ENCODE measurements at places on chromosomes 1 and 21. TPM values are rescaled to one million over a fixed set of nuclear protein-coding genes. Genes with fewer than 3 reads are reported as not detected.

DNA sequence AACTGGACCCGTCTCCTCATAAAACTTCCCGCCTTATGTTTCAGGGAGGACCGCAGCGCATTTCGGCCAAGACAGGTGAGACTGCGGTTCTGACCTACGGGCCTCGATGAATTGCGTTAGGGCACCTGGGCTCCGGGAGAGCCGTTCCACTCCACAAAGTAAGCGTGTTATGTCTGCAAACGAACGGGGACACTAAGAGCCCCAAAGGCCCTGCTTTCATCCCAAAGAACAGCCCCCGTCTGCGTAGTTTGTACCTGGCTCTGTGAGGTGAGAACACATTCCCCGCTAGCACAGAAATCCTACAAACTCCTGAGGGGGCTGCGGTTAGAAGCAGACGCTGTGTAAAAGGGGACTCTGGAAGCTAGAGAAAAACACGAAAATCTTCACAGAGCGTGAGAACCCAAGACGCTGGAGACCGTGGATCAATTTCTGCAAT, 41.6 kb upstream of the PPIAL4F start:
- peak overlapping the region; percentile 99 for H3K27ac ChIP-seq
- no peaks in the 10 kb centered on the region for H3K36me3 ChIP-seq
- peaks cover 21% of the 10 kb centered on the region for H3K4me1 ChIP-seq
- no peaks in the 10 kb centered on the region for H3K27me3 ChIP-seq
- DNase-seq: no peak
- H3K4me3 ChIP-seq: peak overlapping the region; percentile 75

DNA sequence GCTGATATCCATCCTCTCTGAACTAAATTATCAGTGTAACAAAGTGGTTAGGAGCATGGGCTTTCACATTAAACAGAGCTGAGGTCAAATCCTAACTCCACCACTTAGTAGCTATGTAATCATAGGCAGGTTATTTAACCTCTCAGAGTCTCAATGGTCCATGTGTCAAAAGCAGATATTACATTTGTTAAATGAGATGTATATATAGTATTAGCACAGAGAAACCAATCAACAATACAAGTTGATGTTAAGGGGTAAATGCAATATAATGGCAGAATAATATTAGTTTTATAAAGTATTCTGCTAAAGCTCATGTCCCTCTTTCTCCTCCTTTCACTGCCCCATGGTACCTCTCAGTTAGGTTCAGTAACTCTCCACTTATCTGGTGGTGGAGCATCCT, 27.2 kb downstream of the DBT start:
- no peak overlapping the region for H3K27ac ChIP-seq
- peaks cover 6% of the 10 kb centered on the region for H3K4me1 ChIP-seq
- H3K27me3 ChIP-seq: no peaks in the 10 kb centered on the region
- no peak overlapping the region for H3K4me3 ChIP-seq
- peaks cover 17% of the 10 kb centered on the region for H3K36me3 ChIP-seq

DNA sequence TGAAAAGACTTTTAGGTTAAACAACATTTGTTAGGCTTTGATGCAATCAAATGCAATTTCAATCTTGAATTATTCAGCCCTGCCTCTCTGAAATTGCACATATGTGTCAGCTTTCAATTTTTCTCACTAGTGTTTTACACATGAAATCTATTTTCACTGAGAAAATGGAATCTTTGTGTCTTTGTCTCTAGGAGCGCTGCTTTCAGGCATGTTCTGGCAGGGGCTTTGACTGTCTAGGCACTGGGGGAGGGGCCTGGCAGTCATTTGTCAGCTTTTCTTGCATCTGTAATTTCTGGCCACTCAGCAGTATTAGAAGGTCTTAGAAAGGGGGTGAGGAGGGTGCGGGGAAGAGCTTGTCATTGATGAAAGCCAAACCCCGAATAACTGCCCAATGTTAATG, 264.4 kb downstream of the PTPRC start:
- no peaks in the 10 kb centered on the region for H3K27me3 ChIP-seq
- peaks cover 12% of the 10 kb centered on the region for H3K36me3 ChIP-seq
- peak; percentile 48 for DNase-seq
- peaks cover 28% of the 10 kb centered on the region for H3K4me1 ChIP-seq
- peak overlapping the region; percentile 52 for H3K27ac ChIP-seq

DNA sequence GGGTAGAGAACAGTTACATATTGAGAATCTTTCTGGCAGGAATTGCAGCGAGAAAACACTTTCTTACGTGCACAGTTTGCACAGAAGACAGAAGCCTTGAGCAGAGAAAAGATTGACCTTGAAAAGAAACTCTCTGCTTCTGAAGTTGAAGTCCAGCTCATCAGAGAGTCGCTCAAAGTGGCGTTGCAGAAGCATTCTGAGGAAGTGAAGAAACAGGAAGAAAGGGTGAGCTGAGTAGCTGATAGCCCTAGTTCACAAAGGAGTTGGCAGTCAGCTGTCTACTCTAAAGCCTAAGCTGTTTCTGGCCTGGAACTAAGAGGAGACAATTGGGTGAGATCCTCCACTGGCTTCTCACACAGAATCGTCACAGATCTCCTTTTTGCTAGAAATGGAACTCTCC, 20.3 kb upstream of the SH3BGRL3 start:
- no peak overlapping the region for H3K27ac ChIP-seq
- no peaks in the 10 kb centered on the region for H3K27me3 ChIP-seq
- no peak overlapping the region for H3K4me3 ChIP-seq
- DNase-seq: no peak
- peaks cover 56% of the 10 kb centered on the region for H3K36me3 ChIP-seq

- no peaks in the 10 kb centered on the region for H3K36me3 ChIP-seq
- DNase-seq: no peak
- peaks cover 5% of the 10 kb centered on the region for H3K4me1 ChIP-seq
- H3K4me3 ChIP-seq: no peak overlapping the region
- H3K27me3 ChIP-seq: peaks cover 3% of the 10 kb centered on the region
- H3K27ac ChIP-seq: no peak overlapping the region
Measured at GRCh38 chr1:6126028-6126427, 54.1 kb downstream of the CHD5 start.

DNA sequence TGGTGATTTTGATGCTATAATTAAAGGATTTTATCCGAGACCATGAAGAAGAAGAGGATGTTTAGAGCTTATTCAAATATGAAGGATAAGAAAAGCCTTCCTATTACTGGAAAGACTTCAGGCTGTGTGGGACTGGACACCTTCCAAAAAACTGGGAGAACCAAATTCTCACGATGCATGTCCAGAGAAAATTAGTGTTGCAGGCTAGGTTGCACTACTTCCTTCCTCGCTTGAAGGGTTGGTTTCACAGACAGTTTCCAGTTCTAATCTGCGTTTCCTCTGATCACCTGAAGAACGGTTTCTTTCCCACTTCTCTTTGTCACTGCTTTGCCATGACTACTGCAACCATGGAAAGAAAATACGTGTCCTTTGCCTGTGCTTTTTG, 2.0 kb downstream of the MTARC2 start:
- H3K27me3 ChIP-seq: peaks cover 57% of the 10 kb centered on the region
- H3K27ac ChIP-seq: no peak overlapping the region
- H3K36me3 ChIP-seq: no peaks in the 10 kb centered on the region
- no peak for DNase-seq
- peaks cover 6% of the 10 kb centered on the region for H3K4me1 ChIP-seq

GRCh38 chr1:2489615-2490014, 13.5 kb downstream of the PLCH2 start:
- H3K27ac ChIP-seq: no peak overlapping the region
- no peak overlapping the region for H3K4me3 ChIP-seq
- H3K27me3 ChIP-seq: no peaks in the 10 kb centered on the region
- peaks cover 13% of the 10 kb centered on the region for H3K4me1 ChIP-seq

- H3K4me1 ChIP-seq: no peaks in the 10 kb centered on the region
- no peak overlapping the region for H3K27ac ChIP-seq
- no peak for DNase-seq
- H3K4me3 ChIP-seq: no peak overlapping the region
- no peaks in the 10 kb centered on the region for H3K27me3 ChIP-seq
Measured at GRCh38 chr21:26368591-26369320, 198.2 kb upstream of the APP start.

GRCh38 chr1:22238356-22239224, 95.7 kb upstream of the WNT4 start:
- no peak overlapping the region for H3K27ac ChIP-seq
- H3K27me3 ChIP-seq: peaks cover 5% of the 10 kb centered on the region
- no peaks in the 10 kb centered on the region for H3K36me3 ChIP-seq
- DNase-seq: no peak
- H3K4me1 ChIP-seq: no peaks in the 10 kb centered on the region

- no peak for DNase-seq
- H3K27me3 ChIP-seq: peaks cover 1% of the 10 kb centered on the region
- no peaks in the 10 kb centered on the region for H3K4me1 ChIP-seq
- H3K27ac ChIP-seq: no peak overlapping the region
Measured at GRCh38 chr1:228546541-228547463, 59.6 kb downstream of the RNF187 start.

DNA sequence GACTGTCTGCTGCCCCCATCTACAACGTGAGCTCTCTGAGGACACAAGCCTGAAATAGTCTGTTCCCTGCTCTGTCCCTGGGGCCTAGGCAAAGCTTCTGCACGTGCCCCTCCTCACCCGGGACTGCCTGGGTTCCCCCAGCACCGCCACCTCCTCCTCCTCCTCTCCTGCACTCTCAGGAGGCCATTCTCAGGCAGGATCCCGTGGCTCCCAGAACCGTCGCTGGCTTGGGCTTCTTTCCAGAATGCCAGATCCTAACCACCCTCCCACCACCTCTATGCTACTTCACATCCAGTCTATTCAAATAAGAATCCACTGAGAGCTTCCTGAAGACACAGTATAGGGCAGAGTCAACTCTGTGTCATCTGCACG, 11.2 kb downstream of the NPHP4 start:
- H3K27ac ChIP-seq: no peak overlapping the region
- no peaks in the 10 kb centered on the region for H3K27me3 ChIP-seq
- H3K4me1 ChIP-seq: no peaks in the 10 kb centered on the region
- DNase-seq: no peak
- H3K4me3 ChIP-seq: no peak overlapping the region
- H3K36me3 ChIP-seq: peaks cover 12% of the 10 kb centered on the region

GRCh38 chr21:28215214-28215954, 777.3 kb downstream of the LTN1 start:
- H3K4me3 ChIP-seq: no peak overlapping the region
- H3K27me3 ChIP-seq: no peaks in the 10 kb centered on the region

GRCh38 chr1:8955406-8955805, 9.7 kb downstream of the CA6 start:
- no peak for DNase-seq
- H3K36me3 ChIP-seq: peaks cover 4% of the 10 kb centered on the region
- no peak overlapping the region for H3K27ac ChIP-seq
- no peaks in the 10 kb centered on the region for H3K27me3 ChIP-seq
- peaks cover 13% of the 10 kb centered on the region for H3K4me1 ChIP-seq
- no peak overlapping the region for H3K4me3 ChIP-seq

GRCh38 chr1:191963781-191964455, 194.3 kb upstream of the RGS18 start:
- H3K4me1 ChIP-seq: no peaks in the 10 kb centered on the region
- H3K27ac ChIP-seq: no peak overlapping the region
- no peaks in the 10 kb centered on the region for H3K27me3 ChIP-seq
- no peak overlapping the region for H3K4me3 ChIP-seq
- H3K36me3 ChIP-seq: no peaks in the 10 kb centered on the region
- no peak for DNase-seq

- peaks cover 2% of the 10 kb centered on the region for H3K27me3 ChIP-seq
- H3K4me1 ChIP-seq: no peaks in the 10 kb centered on the region
- H3K36me3 ChIP-seq: no peaks in the 10 kb centered on the region
Measured at GRCh38 chr1:185861630-185862029, 127.4 kb downstream of the HMCN1 start.

DNA sequence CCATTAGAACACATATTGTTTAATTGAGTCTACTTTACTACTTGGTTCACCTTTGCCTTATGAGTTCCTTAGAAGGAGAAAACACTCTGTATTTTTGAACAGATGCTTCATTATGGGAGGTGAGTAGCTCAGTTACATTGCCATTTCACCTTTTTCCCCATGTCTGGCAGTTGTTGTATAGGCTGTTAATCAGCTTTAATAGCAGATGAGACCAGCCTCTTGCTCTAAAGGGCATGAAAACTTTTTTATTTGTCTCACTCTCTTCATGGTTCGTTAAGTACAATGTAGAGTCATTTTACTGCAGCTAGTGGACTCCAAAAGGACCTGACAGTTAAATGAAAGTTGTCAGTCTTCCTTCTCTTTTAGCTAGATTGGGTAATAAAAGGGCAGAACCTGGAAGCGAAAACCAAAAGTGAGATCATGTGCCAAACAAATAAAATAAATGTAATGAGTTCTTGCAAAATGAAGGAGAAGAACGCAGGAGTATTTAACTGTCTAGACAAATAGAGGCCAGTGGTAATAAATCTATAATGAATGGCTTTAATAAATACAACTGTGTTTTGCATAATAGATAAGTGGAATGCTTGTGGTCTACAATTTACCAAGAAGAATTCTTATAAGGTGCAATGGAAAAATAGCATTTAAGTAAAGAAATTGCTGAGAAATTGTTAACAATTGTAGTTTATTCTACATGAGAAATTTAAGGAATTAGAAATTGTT, 180.0 kb upstream of the NEGR1 start:
- H3K4me3 ChIP-seq: no peak overlapping the region
- no peaks in the 10 kb centered on the region for H3K4me1 ChIP-seq
- H3K36me3 ChIP-seq: no peaks in the 10 kb centered on the region

DNA sequence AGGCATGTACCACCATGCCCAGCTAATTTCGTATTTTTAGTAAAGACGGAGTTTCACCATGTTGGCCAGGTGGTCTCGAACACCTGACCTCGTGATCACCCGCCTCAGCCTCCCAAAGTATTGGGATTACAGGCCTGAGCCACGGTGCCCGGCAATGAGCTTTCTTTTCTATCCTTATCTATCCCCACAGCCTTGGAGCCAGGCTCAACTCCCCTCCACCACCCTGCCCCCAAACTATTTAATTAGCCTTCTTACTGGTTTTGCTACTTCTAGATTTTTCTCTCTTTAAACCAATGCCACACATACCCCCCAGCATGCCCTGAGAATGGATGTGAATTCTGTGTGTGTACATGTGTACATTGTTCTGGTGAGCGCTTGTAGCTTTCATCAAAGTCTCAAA, 5.7 kb upstream of the VANGL2 start:
- H3K4me3 ChIP-seq: no peak overlapping the region
- H3K27ac ChIP-seq: no peak overlapping the region
- DNase-seq: no peak
- H3K36me3 ChIP-seq: no peaks in the 10 kb centered on the region

- no peaks in the 10 kb centered on the region for H3K27me3 ChIP-seq
- no peak overlapping the region for H3K4me3 ChIP-seq
- H3K36me3 ChIP-seq: no peaks in the 10 kb centered on the region
- H3K4me1 ChIP-seq: no peaks in the 10 kb centered on the region
- H3K27ac ChIP-seq: no peak overlapping the region
Measured at GRCh38 chr1:192888574-192888973, 79.7 kb downstream of the RGS2 start.

Gene IL22RA1
- total RNA-seq: not detected

Gene CYYR1
- not detected for total RNA-seq

Gene C8A
- total RNA-seq: not detected

Gene LRRN2
- 0.05 TPM for total RNA-seq

Gene KRTAP7-1
- not detected for total RNA-seq

Gene JAM2
- total RNA-seq: 1.2 TPM

Gene LCE1D
- total RNA-seq: not detected

Gene S100A13
- 5.4 TPM for total RNA-seq

Gene MFAP2
- not detected for total RNA-seq

Gene PKN2
- total RNA-seq: 16.4 TPM

Data from activated CD4-positive, alpha-beta T cell treated with anti-CD3 and anti-CD28 coated beads for 36 hours (primary cell).